ENCODE measurements at places on chromosomes 7 and 10.

DNA sequence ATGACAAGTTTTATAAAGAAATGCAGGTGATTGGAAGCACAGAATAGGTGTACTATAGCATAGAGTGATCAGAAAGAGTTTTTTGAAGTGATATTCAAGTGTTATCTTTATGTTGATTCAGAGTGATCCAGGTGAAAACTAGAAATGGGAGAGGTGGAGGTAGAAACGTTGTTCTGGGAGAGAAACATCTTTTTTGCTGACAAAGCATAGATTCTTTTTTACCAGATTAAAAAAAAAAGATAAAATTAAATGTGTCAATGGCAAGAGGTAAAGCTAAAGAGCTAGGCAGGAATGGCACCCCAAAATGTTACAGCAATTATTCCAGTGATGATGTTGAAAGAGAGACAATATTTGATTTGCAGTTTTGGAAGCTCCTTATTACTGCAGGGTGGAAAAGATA lies 12.6 kb upstream of the VSTM2A start:
- no peak for DNase-seq

- DNase-seq = no peak
These were observed 21.1 kb downstream of the KNDC1 start for GRCh38 chr10:133180965-133181639.

DNA sequence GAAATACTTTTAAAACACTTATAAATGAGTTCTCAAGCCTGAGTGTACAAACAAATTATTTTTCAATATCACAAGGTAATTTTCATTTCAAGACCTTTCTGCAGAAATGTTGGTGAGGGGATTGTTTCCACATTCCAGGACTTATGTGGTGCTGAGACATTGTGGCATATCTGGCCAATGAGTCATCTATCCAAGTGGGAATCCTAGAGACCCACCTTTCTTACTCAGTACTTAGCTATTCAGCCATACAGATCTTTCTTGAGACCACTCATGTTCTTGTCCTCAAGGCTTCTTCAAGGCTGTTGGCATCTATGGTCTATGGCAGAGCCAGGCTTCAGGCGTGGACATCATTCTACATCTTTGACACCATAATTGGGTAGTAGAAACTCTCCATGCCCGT lies 225.4 kb downstream of the DKK1 start:
- DNase-seq = no peak

- no peak for DNase-seq
These were observed 266.0 kb downstream of the AUTS2 start for GRCh38 chr7:69864274-69864673.

DNA sequence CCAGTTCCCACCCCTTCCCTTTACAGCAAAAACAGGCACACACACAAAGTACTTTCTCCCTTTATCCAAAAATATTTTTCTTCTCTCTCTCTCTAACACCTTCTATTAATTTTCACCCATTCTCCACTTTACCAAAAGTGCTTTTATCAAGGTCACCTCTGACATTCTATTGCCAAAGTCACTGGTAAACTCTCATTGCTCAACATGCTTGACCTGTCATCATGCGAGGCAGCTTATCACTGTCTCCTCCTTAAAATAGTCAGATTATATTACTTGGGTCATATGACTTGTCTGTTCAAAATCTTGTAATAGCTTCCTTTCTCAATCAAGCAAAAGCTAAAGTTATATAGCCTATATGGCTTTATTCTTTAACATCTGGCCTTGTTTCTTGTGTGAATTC lies 28.6 kb downstream of the MACC1 start:
- DNase-seq = no peak

Data from midbrain (tissue), 1 donor.